ENCODE measurements at places on chromosomes 2 and 18.

- no peak for DNase-seq
Measured at GRCh38 chr18:30597202-30597601, 445.3 kb downstream of the DSC3 start.

GRCh38 chr2:181264441-181264840 lies 192.7 kb upstream of the ITGA4 start:
- no peak for DNase-seq

DNA sequence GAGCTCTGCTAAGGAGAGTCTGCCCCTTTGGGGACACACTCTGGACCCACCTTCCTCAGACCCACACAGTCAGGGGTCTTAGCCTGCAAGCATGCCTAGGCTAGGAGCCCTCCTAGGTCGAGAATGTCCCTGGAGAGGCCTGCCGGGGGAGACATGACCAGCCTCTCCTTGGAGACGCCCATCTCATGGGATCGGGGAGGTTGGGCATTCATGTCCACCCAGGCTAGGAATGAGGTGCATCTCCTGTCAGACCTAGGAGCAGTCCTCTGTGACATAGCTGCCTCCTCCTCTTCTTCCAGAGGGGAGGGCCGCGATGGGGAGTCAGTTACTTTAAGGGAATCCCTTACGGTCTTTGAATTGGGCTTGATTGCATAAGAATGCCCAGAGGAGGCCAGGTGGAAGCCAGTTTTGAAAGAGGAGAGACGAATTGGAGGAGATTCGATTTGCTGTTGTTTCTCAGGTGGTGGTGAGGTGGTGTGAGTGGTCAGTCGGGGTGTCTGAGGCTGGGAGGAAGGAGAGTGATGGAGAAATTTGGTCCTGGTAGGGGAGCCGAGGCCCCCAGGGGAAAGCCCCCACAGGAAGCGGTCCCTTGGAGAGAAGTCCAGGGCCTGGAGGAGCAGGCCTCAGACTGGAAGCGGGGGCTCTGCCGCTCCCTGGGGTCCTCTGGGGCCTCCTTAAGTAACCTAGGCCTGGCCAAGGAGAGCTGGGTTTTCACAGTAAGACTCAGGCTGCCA lies 241.3 kb downstream of the DYSF start:
- DNase-seq = no peak

DNA sequence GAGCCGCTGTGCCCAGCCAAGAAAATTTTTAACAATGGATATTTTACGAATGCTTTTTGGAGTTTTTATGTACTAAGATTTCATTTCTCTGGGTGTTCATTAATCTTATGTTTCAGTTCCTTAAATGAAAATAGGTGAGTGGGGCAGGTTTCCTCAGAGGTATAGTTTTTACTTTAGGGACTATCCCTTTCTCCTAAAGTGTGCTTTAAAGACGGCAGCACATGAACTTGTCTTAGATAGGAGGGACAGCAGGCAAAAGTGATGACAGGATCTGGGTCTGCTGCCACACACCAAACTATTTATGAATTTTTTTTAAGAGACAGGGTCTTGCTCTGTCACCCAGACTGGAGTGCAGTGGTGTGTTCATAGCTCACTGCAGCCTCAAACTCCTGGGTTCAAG lies 8.0 kb upstream of the REL start:
- no peak for DNase-seq

- no peak for DNase-seq
Measured at GRCh38 chr2:109711230-109712122, 82.6 kb upstream of the RGPD5 start.

DNA sequence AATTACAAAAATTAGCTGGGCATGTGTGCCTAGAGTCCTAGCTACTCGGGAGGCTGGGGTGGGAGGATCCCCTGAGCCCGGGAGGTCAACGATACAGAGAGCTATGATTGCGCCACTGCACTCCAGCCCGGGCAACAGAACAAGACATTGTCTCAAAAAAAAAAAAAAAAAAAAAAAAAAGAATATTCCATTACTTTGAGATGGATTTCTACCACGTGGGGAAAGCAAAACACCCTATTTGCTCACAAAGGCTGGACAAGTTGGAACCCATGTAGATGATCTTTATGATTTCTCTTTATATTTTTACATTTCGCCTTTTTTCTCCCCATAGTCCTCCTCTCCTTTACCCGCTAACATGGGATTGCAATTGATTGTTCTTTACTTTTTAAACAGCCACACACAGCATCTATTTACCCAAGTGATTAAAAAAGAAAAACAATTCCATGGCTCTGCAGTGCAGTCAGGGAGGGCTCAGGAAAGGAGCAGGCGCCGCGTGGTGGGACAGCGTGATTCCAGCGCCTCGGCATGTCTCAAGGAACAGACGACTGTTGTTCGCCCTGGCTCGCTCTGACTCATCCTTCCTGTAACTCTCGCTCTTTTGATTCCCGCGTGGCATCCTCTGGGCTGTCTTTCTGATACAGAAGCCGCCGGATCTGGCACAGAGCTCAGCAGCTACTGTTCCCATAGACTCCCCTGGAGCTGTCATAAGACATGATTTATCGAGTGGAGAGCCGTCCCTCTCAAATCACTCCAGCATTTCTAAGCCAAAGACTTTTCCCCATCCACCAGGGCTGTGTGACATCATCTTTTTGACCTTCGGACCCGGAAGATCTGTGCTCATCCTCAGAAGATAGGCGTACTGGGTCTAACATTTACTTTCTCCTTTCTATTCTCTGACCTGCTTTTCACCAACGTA lies 230.4 kb upstream of the AGAP1 start:
- DNase-seq = peak; percentile 54

DNA sequence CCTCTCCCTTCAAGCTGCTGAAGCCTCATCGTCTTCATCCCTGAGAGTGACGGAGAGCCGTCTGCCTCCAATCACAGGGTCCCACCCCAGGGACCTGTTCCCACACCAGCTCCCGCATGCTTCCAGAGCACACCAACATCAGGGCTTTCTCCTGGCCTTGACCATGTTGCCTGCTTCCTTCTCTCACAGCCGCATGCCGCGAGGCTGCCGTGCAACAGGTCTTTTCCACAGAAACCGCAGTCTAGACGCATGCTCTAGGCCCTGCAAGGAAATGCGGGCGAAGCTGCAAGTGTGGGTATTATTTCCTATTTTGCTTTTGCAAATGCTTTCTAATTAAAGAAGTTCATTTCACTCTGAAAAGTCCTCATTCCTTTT lies 277.8 kb downstream of the EIPR1 start:
- no peak for DNase-seq

DNA sequence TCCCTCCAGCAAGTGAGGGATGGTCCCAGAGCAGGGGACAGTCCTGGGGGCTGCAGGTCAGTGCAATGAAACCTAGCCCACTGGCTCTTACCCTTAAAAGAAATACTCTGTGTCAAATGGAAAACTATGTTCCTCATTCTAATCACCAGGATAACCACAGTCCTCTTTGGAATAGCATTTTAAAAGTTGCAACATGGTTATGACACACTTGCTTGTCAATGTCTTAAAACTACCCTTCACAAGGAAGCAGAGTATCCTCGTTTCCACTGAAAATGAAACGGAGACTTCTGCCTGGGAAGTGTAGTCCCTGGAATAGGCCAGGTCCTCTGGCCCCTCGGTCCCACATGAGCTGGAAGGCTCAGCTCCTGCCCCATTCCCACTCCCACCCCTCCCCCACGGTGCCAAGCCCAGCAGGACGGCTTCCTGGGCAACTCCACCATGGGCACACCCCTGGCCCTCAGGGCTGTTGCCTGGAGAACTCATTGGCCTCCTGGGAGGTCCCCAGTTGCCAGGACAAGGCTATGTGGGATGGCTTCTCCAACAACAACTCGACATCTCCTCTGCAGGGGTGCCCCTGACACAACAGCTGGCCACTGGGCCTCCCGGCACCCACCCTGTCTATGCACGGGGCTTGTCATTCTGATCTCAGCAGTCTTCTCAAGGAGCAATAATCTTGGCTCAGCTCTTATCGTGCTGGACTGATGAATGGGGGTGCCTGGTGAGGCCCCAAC lies 38.3 kb upstream of the ST3GAL5 start:
- DNase-seq = no peak

GRCh38 chr2:170975127-170975942 lies 46.3 kb downstream of the GORASP2 start:
- DNase-seq = no peak

DNA sequence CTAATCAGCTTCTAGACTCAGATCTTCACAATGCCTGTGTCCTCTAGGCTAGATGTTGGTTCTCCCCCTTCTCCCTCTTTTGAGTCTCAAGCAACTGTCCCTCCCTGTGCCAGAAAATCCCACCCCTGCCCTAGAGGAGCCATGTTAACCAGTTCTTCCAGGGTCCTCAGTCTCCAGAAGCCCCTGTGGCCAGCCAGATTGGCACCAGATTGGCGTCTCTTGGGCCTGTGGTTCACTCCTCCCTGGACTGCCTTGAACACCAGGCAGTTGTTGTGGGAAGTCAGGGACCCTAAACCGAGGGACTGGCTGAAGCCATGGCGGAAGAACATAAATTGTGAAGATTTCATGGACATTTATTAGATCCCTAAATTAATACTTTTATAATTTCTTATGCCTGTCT lies 36.6 kb downstream of the CYP26B1 start:
- DNase-seq = no peak

- DNase-seq = peak; percentile 83
Measured at GRCh38 chr2:28621172-28622100, 125.6 kb downstream of the PLB1 start.

DNA sequence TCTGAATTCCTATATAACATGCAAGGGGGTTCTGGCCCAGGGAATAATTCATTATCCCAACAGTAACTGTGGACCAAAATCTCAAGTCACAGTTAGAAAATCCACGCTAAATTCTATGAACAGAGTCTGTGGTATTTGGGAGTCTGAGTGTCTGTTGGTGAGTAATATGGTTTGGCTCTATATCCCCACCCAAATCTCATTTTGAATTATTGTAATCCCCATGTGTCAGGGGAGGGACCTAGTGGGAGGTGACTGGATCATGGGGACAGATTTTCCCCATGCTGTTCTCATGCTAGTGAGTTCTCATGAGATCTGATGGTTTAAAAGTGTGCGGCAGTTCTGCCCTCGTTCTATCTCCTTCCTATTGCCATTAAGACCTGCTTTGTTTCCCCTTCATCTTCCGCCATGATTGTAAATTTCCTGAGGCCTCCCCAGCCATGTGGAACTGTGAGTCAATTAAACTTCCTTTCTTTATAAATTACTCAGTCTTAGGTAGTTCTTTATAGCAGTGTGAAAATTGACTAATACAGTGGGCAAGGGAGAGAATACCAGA lies 68.3 kb downstream of the NBAS start:
- DNase-seq = no peak

- peak; percentile 55 for DNase-seq
Measured at GRCh38 chr18:21741562-21742314, 1.1 kb downstream of the MIB1 start.

- DNase-seq = peak; percentile 57
Measured at GRCh38 chr2:207952564-207953345, 72.6 kb downstream of the PLEKHM3 start.

- DNase-seq = no peak
Measured at GRCh38 chr2:169139145-169139544, 69.8 kb downstream of the DHRS9 start.

DNA sequence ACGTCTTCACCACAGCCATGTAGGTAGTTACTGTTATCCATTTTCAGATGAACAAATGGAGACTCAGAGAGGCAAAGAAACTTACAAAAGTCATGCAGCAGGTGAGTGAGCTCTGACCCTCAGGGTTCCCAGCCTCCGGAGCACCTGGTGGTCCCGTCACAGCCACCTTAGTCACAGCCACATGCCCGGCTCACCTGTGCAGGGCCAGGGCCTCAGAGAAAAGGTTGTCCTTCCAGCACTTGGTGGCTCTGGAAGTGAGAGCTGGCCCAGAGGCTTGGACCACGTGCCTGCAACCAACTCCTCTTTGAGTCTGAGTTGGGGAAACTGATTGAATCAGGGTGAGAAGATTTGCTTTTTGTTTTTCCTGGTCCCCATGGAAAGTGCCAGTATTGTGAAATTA lies 189.3 kb downstream of the GLI2 start:
- no peak for DNase-seq

DNA sequence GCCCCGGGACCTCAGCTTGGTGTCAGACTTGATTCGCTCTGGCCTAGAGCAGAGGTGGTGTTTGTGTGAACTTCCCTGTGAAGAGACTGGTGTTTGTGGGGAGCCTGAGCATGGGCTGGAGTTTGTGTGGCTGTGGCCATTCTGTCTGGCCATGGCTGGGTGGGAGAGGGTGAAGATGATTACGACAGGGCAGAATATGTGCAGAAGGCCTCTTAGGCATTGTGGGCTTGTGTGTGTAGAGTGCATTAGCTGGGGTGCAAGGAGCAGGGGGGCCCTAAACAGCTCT lies 10.5 kb downstream of the OBSL1 start:
- DNase-seq = no peak

- no peak for DNase-seq
Measured at GRCh38 chr18:40407909-40408308, 1547.1 kb upstream of the PIK3C3 start.

DNA sequence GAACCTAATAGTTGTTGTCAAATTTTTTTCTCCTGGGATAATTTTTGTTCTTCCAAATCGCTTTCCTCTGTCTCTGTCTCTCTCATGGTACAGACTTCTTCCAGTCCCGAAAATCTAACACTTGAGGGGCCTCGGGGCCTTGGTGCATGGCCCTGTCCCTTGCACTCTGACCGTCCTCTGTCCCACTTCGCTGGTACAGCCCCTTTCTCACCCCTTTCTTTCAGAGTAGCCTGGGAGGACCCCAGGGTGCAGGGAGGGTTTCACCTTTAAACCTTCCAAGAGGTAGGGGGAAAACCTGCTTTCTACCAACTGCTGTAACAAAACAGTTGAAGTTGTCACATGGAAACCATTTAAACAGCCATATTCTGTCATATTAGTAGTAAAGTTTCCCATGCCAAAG lies 22.2 kb upstream of the FAHD2A start:
- no peak for DNase-seq

DNA sequence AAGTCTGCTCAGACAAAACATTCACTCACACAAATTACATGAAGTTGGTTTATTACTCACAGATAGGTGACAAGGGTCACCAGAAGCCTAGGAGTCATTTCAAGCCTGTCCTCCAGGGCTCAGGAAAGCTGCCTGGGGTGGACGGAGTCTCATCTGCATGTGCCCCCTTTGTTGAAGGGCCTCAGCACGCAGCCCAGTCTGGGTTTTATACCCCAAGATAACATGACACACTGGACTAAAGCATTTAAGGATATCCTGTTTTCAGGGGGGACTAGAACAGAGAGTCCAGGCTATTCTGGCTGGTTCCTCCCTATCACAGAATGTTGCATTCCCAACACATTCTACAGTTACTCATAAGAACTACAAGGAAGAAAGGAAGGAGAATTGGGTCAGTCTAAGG lies 164.7 kb downstream of the MREG start:
- no peak for DNase-seq

DNA sequence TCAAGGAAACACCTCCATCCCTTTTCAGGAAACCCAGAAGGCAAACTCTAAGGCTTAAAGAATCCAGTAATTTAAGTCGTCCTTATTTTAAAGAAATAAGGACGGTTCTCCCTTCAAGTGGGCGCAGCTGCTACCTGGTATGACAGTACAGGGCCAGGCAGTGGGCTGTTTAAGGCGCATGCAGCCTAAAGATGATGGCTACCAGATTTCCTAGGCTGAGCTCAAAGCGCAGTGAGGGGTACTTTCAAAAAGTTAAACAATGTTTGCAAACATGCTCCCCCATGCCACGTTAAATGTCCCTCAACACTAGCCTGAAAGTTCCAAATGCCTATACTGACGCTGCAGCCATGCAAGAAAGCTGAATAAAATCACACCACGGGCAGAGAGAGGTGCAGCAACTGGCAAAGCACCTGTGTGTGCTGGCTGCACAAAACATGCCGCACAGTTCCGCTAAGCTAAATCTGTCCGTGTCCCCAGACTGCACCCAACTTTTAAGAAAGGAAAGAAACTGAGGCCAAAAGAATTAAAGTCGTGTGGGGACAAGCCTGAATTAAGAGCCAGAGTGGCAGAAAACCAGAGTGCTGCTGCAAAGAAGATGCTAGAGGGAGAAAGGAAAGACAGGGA lies 583 bp downstream of the HIBCH start:
- DNase-seq = peak; percentile 61

All from small intestine (tissue), 16 donors.